ENCODE measurements at places on chromosomes 2 and 18. TPM values are rescaled to one million over a fixed set of nuclear protein-coding genes. Genes with fewer than 3 reads are reported as not detected.
A peak's percentile ranks its signal among the peaks of the same experiment; 100 is the strongest.

DNA sequence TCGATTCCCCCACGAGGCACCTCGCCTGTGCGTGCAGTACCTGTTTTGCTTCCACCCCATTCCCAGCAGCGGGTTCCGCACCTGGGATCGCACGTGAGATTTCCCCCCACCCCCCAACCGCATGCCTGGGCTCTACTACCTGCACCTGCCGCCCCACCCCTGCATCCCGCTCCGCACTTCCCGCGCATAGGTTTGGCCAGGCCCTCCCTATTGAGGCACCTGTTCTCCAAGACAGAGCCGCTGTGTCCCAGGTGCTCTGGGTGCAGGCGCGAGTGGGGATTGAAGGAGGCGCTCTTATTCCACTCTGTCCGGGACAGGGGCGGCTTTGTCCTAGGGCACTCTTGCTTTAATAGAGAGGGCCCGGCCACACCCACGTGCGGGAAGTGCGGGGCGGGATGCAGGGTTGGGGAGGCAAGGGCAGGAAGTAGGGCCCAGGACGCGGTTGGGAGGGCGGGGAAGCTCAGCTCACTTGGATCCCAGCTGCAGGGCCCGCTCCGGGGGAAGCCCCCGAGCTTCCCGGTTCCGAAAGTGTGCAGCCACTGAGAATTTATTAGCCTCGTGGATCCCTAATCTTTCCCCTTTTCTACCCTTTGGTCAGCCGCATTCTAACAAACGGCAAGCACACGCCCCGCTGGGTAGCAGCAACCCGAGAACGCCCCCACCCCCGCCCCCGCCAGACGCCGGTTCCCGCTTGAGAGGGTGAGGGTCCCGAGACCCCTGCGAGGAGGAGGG lies 670 bp upstream of the MOCOS start:
- H3K4me3 ChIP-seq = peak overlapping the region; percentile 71
- H3K36me3 ChIP-seq = no peaks in the 10 kb centered on the region
- DNase-seq = peak; percentile 40
- H3K27ac ChIP-seq = no peak overlapping the region
- peaks cover 26% of the 10 kb centered on the region for H3K27me3 ChIP-seq

DNA sequence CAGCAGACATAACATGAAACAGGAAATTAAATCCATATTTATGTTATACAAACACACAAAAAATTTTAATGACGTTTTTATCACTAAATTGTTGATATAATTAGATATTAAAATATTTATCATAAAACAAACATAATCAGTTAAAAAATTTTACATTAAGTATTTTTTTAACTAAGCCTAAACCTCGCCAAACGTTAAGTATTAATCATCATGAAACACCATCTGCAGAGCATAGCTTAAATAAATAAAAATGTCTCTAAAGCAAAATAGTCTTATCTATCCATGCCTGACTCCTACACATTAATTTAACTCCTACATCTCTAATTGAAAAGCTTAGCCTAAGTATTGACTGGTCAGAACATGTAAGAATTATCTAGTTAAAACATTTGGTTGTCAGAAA lies 271.6 kb upstream of the RND3 start:
- H3K36me3 ChIP-seq = no peaks in the 10 kb centered on the region
- no peak overlapping the region for H3K4me3 ChIP-seq
- no peaks in the 10 kb centered on the region for H3K27me3 ChIP-seq
- H3K4me1 ChIP-seq = no peaks in the 10 kb centered on the region

GRCh38 chr2:159555651-159556392 lies 60.5 kb downstream of the BAZ2B start:
- no peak overlapping the region for H3K27ac ChIP-seq
- no peaks in the 10 kb centered on the region for H3K27me3 ChIP-seq
- no peaks in the 10 kb centered on the region for H3K36me3 ChIP-seq
- H3K4me3 ChIP-seq = no peak overlapping the region
- DNase-seq = no peak

- no peak overlapping the region for H3K4me3 ChIP-seq
- H3K4me1 ChIP-seq = peaks cover 12% of the 10 kb centered on the region
- peaks cover 24% of the 10 kb centered on the region for H3K36me3 ChIP-seq
- DNase-seq = no peak
These were observed 87.1 kb downstream of the ATP9B start for GRCh38 chr18:79156327-79156726.

DNA sequence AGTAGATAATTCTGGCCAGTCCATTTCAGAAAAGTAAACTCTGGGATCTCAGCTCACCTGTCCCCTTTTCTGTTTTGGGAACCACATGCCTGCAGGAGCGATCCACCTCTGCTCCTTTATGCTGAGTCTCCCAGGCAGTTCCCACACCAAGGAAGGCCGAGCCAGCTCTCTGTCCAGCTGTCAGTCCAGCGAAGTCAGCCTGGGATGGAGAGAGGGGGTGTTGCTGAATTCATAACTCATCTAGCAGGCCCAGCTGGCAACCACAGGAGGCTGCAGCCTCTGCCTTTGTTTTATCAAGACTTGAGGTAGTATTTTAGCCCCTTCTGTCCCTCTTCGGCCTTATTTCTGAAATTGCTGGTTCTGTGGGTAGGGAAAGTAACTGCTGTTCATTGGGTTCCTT lies 209.9 kb downstream of the ARL4C start:
- H3K4me3 ChIP-seq = no peak overlapping the region
- no peak overlapping the region for H3K27ac ChIP-seq
- H3K4me1 ChIP-seq = peaks cover 45% of the 10 kb centered on the region
- no peaks in the 10 kb centered on the region for H3K27me3 ChIP-seq
- no peak for DNase-seq

- no peak for DNase-seq
- H3K27me3 ChIP-seq = no peaks in the 10 kb centered on the region
- no peak overlapping the region for H3K4me3 ChIP-seq
- no peaks in the 10 kb centered on the region for H3K36me3 ChIP-seq
- H3K4me1 ChIP-seq = no peaks in the 10 kb centered on the region
These were observed 18.8 kb downstream of the FER1L5 start for GRCh38 chr2:96661324-96661723.

DNA sequence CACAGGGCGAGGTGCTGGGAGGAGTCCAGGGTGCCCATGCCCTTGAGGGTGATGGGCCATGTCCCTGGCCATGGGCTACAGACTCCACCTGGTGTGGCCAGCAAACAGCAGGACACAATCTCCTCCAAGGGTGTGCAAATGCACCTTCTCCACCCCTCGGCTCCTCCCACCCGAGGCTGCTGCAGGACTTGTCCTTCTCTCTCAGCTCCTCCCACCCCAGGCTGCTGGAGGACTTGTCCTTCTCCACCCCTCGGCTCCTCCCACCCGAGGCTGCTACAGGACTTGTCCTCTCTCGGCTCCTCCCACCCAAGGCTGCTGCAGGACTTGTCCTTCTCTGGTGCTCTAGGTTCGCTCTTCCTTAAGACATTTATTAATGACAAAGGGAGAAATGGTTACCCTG lies 57.3 kb upstream of the SNTG2 start:
- H3K27me3 ChIP-seq = peaks cover 20% of the 10 kb centered on the region
- no peaks in the 10 kb centered on the region for H3K36me3 ChIP-seq
- DNase-seq = no peak
- H3K4me3 ChIP-seq = no peak overlapping the region
- no peak overlapping the region for H3K27ac ChIP-seq

- H3K4me3 ChIP-seq = no peak overlapping the region
- DNase-seq = peak; percentile 75
- peaks cover 9% of the 10 kb centered on the region for H3K4me1 ChIP-seq
- peak overlapping the region; percentile 3 for H3K27ac ChIP-seq
These were observed 85.1 kb upstream of the ATL2 start for GRCh38 chr2:38462121-38462661.

- H3K36me3 ChIP-seq = peaks cover 42% of the 10 kb centered on the region
- H3K27ac ChIP-seq = peak overlapping the region; percentile 13
- no peaks in the 10 kb centered on the region for H3K27me3 ChIP-seq
- no peak for DNase-seq
- peaks cover 60% of the 10 kb centered on the region for H3K4me1 ChIP-seq
These were observed 89.0 kb downstream of the AAK1 start for GRCh38 chr2:69554568-69554967.

DNA sequence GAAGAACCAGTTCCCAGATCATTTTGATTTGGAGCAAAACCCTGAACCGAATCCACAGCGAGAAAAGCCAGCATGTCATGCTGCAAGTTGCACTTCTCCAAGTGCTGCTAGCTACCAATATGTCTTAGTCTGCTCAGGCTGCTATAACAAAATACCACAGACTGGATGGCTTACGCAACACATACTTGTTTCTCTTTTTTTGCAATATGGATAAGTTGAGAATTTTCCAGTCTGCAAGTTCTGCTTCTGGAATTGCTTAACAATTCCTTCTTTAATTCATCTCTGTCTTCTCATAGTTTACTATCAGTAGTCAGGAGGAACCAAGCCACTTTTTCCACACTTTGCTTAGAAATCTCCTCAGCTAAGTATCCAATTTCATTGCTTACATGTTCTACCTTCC lies 105.9 kb upstream of the RBBP8 start:
- no peak for DNase-seq
- no peak overlapping the region for H3K4me3 ChIP-seq
- no peak overlapping the region for H3K27ac ChIP-seq

DNA sequence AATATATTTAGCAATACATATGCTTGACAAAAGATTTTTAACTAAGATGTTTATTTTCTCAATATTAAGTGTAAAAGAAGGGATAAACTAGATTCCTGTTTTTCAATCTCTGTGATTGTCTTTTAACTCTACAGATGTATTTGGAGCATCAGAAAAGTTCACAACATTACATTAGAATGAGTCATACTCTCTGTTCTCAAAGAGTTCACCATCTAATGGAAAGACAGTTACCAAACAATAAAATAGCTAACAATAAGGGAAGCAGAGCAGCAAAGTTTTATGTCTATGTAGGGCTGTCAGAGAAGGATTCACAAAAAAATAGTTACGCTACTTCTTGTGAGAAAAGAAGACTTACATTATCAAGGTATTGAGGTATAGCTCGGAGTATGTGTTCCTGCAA lies 109.2 kb upstream of the MAP2 start:
- no peak for DNase-seq
- H3K4me3 ChIP-seq = no peak overlapping the region
- H3K27me3 ChIP-seq = no peaks in the 10 kb centered on the region
- no peaks in the 10 kb centered on the region for H3K4me1 ChIP-seq
- H3K36me3 ChIP-seq = no peaks in the 10 kb centered on the region
- H3K27ac ChIP-seq = no peak overlapping the region

DNA sequence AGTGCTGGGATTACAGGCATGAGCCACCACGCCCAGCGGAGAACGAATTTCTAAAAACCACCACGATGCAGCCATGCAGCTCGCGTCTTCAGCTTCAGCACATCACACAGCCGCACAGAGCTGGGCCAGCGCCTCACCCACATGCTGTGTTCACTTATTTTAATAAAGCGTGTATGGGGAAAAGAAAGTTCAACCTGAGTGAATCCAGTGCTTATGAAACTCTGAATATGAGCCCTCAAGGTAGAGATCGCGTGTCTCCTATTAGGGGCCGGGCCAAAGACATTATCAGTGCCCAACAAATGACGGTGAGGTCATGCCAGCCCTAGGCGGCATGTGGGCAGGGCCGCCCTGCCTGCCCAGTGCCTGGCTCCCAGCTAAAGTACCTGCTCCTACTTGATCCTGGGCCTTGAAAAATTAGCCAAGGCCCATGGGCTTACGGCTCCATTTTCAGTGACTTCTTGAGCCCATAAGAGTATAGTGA lies 44.3 kb downstream of the SPRED2 start:
- no peak overlapping the region for H3K4me3 ChIP-seq
- peaks cover 10% of the 10 kb centered on the region for H3K27me3 ChIP-seq
- peaks cover 22% of the 10 kb centered on the region for H3K4me1 ChIP-seq
- H3K36me3 ChIP-seq = no peaks in the 10 kb centered on the region
- no peak for DNase-seq
- no peak overlapping the region for H3K27ac ChIP-seq

DNA sequence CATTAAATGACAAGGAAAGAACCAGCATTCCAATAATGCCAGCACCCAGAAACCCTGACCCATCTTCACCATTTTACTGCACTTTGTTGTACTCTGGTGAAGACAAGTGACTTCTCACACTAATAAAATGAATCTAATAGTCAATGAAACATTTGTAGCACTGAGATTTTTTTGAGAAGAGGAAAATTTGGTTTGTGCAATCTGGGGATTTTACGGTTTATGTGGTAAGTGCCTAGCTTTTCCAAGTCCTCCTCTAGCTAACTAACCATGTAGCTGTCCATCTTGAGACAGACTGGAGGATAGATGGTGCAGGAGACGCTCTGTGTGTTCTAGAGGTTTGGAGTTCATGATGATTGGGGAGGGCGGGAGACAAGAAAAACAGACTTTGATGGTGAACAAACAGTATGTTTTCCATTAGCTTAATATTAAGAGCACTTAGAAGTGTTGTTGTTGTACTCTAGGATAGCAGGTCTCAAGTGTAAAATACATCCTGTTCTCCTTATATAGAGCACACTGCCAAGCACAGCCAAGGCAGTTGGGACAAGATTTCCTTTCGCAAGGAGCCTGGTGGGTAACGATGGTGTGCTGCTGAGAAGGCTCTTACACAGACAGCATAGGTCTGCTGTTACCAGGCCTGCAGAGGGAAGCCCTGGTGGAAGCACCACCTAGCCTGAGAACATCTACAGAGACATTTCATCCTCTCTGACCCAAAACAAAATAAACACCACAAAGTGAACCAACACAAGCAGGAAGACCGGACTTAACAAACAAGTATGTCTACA lies 83.7 kb downstream of the BCL11A start:
- peaks cover 5% of the 10 kb centered on the region for H3K4me1 ChIP-seq
- no peak overlapping the region for H3K4me3 ChIP-seq
- H3K27ac ChIP-seq = no peak overlapping the region
- DNase-seq = no peak

DNA sequence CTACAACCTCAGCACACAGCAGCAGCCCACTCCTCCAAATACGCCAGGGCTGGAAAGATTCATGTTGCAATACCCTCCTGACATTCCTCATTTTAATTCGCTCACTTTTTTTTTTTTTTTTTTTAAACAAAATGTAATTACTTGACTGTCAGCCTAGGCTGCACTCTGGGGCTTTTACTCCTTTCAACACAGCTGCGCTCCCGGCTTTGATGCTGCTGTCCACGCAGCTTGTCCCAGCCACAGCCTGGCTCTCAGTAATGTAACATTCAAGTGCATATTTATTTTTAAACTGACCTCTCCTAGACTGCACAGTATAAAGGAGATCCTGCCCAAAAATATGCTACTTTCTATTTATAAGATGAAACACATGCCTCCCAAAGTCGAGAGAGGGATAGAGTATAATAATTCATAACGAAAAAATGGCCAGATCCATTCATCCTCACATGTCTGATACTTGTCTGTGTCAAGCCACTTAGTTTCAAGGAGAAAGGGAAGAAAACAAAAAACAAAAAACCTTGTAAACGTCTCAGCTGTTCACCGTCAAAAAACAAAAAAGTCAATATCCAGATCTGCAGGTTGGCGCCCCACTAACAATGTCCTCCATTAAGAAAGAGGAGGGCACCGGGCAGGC lies 949 bp downstream of the CDC42EP3 start:
- peak overlapping the region; percentile 93 for H3K27ac ChIP-seq
- DNase-seq = peak; percentile 20
- peaks cover 16% of the 10 kb centered on the region for H3K36me3 ChIP-seq
- peaks cover 49% of the 10 kb centered on the region for H3K4me1 ChIP-seq

GRCh38 chr2:197919487-197919886 lies 115.1 kb downstream of the PLCL1 start:
- no peaks in the 10 kb centered on the region for H3K36me3 ChIP-seq
- H3K27me3 ChIP-seq = no peaks in the 10 kb centered on the region
- H3K27ac ChIP-seq = no peak overlapping the region
- peaks cover 6% of the 10 kb centered on the region for H3K4me1 ChIP-seq

- H3K4me3 ChIP-seq = no peak overlapping the region
- no peak for DNase-seq
- H3K4me1 ChIP-seq = no peaks in the 10 kb centered on the region
- peaks cover 5% of the 10 kb centered on the region for H3K27me3 ChIP-seq
- H3K27ac ChIP-seq = no peak overlapping the region
These were observed 126.5 kb upstream of the MEX3C start for GRCh38 chr18:51323961-51324360.

CCDC74B gene
- 3.0 TPM for total RNA-seq

SCLY gene
- 77.9 TPM for total RNA-seq

ACVR1 gene
- 8.3 TPM for total RNA-seq

PID1 gene
- total RNA-seq = not detected
